ENCODE measurements at places on chromosomes 2 and 18.

- DNase-seq, result no peak
These were observed 95.1 kb downstream of the SPTBN1 start for GRCh38 chr2:54551123-54551756.

DNA sequence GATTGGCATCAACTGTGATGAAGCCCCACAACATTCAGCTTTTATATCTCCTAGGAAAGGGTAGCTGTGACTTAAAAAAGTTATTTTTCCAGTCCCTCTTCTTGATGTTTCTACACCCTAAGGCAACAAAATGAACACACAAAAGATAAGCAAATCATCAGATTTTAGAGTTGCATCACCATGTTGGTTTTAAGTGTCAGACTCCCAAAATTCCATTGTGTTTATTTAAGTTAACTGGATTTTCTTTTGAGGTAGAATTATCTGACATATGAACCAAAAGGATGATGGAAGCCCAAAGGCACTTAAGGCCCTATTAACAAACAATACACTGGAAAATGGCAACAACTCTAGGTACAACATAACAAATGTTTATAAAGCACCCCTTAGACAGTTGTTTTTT, 261.7 kb upstream of the SLC39A10 start:
- no peak for DNase-seq

DNA sequence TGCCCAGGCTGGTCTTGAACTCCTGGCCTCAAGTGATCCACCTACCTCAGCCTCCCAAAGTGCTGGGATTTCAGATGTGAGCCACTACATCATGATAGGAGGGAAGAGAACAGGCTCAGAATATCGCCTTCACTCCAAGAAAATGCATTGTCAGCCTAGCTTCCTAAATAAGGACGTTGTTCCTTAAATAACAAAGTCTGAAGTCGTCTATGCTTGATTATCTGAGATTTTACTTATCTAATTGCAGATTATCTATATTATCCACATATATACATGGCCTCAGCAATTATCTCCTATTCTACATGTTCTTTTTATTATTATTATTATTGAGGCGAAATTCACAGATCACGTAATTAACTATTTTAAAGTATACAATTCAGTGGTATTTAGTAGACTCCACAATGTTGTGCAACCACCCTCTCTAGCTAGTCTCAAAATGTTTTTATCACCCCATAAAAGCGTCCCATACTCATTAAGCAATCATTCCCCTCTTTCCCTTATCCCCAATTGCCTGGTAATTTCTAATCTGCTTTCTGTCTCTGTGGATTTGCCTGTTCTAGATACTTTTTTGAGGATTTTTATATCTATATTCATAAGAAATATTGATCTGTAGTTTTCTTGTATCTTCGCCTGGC, 95.1 kb upstream of the RFX8 start:
- DNase-seq, result no peak

DNA sequence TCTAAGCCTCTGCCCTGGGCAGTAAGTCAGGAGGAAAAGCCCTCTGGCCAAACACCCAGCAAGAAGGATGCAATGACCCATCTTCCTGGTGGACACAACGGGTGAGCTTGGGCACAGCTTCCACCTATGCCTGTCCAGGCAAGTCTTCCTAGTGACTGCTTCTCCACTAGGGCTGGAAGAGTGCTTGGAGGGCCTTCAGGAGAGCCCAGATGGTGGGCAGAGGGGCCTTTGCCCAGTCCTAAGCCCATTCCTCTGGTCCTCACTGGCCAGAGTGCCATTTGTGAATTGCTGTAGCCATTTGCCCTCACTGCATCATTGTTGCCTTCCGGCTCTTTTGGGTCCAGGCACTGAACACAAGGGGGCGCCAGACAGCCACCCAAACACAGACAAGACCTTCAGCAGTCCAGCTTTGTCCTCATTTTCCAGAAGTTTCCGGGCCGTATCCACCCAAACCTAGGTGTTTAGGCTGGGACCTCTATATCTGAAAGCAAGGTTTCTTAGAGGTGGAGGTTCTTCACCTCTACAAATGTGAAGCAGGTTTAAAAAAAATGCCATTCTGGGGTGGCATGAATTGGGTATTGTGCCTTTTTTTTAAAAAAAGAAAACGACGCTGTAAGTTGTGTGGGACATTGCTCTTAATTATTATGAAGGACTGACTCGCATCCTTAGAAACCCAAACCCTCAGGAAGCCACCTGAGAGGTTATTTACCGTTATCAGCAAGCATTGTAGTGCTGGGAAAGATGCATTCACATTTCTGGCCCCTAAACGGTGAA, 29.5 kb downstream of the PAX8 start:
- DNase-seq, result peak; percentile 63

DNA sequence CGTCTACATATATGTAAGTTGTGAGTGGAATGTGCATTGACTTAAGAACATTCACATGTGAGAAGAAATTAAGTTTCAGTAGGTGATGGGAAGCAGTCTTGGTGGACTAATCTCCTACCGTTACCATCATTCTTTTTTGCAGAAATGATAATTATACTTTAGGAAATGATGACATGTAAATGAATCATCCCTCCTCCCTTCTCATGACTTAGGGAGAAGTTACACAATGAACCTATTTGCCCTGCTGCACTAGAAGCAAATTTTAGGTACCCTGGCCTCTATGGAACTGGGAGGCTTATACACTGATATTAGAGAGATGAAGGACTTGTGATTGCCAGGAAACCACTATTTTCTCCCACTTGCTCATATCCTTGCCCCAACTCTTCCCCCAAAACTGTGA, 214.2 kb downstream of the CALCRL start:
- DNase-seq, result no peak

- DNase-seq, result peak; percentile 19
These were observed 11.3 kb upstream of the GBX2 start for GRCh38 chr2:236179236-236180075.

All from DMS79 treated with DMSO at 0.1 percent for 48 hours (cell line).